ENCODE measurements at places on chromosomes 6 and 20.

- DNase-seq, result no peak
Observed at GRCh38 chr6:27889628-27890444, 22.4 kb downstream of the OR2B2 start.

DNA sequence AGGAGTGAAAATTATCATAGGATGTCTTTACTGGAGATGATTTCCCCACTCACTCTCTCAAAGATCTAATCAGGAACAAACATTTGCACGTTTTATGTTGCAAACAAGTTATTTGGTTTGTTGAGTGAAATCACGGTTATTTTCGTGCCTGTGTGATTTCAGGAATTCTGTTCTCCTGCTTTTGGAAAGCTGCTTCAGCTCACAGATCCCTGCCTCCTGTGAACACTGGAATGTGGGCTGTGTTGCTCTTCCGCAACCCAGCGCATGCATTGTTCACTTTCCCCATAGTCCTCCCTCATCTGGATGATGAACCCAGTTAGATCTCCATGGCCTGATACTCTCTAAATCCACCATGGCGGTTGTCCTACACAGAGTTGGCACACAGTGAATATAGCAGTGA lies 91.0 kb downstream of the PLEKHG1 start:
- DNase-seq, result no peak

DNA sequence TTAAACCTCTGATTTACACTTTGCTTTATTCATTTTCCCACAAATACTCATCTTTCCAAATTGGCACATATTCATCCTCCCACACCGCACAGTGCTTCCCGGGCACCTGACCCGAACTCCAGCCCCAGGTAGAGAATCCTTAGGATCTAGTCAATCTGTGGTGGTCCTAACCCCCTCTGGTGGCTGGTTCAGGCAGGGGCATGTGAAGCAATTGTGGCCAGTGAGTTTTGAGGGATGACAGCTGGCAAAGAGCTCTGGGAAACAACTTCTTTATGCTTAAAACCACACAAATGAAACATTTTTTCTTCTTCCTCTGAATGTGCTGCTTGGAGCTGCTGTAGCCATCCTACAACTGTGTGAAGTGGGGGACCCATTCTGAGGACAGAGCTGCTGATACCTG lies 54.7 kb downstream of the ELOVL5 start:
- DNase-seq, result no peak

GRCh38 chr20:5467086-5467485 lies 150.3 kb upstream of the PROKR2 start:
- no peak for DNase-seq

DNA sequence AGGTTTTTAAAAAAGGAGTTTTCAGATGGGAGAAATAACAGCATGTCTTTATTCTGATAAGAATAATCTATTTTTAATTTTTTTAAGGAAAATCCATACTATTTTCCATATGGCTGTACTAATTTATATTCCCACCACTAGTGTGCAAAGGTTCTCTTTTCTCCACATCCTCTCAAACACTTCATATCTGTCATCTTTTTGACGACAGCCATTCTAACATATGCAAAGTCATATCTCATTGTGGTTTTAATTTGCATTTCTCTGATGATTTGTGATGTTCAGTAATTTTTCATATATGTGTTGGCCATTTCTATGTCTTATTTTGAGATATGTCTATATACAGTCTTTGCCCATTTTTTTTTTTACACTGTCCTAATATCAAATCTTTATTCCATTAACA lies 280.6 kb upstream of the RUNX2 start:
- DNase-seq, result no peak
